Stimulated activated CD4-positive, alpha-beta T cell treated with anti-CD3 and anti-CD28 coated beads, Interleukin-15, amount 100 ng/mL, for 1 hour (primary cell): ENCODE measurements at places on chromosomes 2 and 18.

- no peak for DNase-seq
Measured at GRCh38 chr2:6650311-6650710, 215.4 kb downstream of the CMPK2 start.

DNA sequence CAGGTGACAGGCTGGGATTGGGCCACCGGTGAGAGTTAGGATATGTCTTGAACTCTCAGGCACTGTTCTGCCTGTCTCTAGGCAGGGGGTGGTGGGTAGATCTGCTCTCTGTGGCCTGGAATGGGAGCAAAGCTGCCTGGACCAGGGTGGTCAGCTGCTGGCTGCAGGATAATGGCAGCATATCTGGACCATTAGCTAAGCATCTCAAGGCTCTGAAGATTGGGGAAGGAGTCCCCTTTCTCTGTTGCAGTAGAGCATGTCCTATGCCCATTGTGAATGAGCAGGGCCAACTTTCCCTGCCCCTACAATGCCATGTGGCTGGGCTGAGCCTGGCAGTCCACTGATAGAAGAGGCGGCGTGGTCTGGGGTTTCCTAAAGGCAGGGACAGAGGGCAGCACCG lies 34.6 kb downstream of the LOXHD1 start:
- no peak for DNase-seq

- no peak for DNase-seq
Measured at GRCh38 chr2:146927080-146927711, 917.6 kb upstream of the ACVR2A start.

DNA sequence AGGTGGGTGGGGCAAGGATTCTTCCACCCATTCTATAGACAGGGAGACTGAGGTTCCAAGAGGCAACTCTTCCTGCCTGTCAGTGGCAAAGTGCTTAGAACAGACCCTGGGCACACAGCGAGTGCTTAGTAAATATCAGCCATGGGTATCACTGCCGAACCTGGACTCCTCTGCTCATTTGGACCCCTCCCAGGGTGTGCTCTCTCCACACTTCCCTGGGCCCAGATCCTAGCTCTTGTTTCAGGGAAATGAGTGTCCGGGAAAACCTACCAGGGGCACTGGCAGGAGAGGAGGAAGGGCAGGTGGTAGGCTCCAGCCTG lies 136.3 kb downstream of the CYP26B1 start:
- DNase-seq: no peak

- DNase-seq: no peak
Measured at GRCh38 chr18:23484561-23485182, 18.6 kb upstream of the RMC1 start.

GRCh38 chr2:223721746-223722145 lies 115.6 kb downstream of the AP1S3 start:
- no peak for DNase-seq

DNA sequence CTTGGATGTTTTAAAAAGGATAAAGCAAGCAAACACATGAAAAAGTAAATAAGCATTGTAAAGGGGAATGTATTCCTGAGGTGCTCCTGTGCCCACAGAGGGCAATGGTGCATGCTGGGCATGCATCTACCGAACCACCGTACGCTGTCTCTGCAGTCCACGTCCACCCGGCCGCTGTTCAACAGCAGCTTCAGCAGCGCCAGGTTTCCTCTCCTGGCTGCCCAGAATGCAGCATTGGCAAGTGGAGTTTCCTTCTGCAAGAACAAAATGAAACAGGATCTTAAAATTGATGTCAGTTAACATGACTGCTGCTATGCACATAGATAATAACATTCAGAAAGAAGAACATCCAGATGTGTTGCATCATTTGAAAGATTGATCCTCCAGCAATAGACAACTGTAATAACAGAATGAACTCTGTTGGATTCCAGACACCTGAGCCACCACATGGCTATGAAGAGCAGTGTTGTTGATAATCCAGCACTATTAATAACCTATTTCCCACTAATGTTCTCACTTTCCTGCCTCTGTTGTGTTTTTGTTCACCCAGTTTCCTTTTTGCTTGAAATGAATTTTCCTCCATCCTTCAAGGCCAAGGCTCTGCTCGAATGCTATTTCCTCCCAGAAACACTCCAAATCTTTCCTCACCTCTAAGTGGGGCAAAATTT lies 13.6 kb downstream of the ANKRD29 start:
- no peak for DNase-seq

DNA sequence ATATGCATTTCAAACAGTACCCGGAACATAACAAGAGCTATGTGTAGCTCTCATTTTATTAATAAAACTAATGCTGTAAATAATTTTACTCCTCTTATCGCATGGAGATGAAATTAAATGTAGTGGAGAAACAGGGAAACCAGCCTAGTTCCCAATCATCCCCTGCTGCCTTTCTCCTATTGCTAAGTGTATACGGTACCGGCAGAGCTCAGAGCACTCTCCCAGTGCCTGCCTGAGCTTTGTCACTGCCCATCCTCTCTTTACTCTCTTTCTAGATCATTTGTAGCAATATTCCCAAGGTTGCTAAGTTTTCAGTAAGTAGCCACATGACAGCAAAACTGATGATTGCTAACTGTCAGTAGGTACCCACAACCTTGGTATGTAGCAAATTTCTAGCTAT lies 85.5 kb upstream of the ZSWIM2 start:
- no peak for DNase-seq

- DNase-seq: no peak
Measured at GRCh38 chr2:122583159-122583917, 827.9 kb downstream of the TSN start.

GRCh38 chr18:40576507-40577115 lies 1378.4 kb upstream of the PIK3C3 start:
- no peak for DNase-seq

- DNase-seq: no peak
Measured at GRCh38 chr2:170202437-170202836, 24.5 kb downstream of the MYO3B start.

DNA sequence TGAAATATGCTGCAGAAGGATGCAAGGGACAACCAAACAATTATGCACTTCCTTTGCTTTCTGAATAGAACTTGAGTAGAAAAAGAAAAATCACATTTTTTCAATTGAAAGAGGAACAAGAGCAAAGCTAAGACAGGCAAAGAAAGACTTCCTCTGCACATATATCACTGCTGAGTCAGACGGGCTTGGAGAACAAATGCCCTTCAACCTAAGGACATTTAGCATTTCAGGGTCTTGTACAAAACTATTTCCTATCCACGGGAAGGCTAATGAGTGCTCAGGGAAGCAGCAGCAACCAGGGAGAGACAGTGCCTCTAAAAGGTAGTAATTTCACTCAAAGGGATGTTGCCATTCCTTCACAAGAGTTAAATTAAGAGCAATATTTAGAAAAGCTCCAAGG lies 570.0 kb upstream of the GCFC2 start:
- no peak for DNase-seq

GRCh38 chr2:140451324-140451723 lies 1671.1 kb upstream of the NXPH2 start:
- no peak for DNase-seq

GRCh38 chr2:9946076-9946475 lies 5.4 kb upstream of the GRHL1 start:
- no peak for DNase-seq

GRCh38 chr2:188292348-188293239 lies 920 bp downstream of the GULP1 start:
- no peak for DNase-seq

DNA sequence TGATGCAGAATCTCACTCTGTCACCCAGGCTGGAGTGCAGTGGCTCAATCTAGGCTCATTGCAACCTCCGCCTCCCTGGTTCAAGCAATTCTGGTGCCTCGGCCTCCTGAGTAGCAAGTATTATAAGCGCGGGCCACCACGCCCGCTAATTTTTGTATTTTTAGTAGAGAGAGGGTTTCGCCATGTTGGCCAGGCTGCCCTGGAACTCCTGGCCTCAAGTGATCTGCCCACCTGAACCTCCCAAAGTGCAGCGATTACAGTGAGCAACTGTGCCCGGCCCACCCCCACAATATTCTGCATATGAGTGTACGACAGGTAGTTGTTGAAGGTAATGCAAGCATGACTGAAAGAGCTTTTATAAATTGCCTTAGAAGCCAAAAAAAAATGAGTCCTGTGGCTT lies 1.2 kb downstream of the WDR75 start:
- DNase-seq: no peak

- DNase-seq: no peak
Measured at GRCh38 chr2:44731505-44731904, 210.0 kb upstream of the SIX3 start.

- DNase-seq: no peak
Measured at GRCh38 chr2:216792222-216793021, 67.4 kb downstream of the TNP1 start.

GRCh38 chr2:47336259-47337238 lies 66.4 kb upstream of the MSH2 start:
- DNase-seq: no peak

DNA sequence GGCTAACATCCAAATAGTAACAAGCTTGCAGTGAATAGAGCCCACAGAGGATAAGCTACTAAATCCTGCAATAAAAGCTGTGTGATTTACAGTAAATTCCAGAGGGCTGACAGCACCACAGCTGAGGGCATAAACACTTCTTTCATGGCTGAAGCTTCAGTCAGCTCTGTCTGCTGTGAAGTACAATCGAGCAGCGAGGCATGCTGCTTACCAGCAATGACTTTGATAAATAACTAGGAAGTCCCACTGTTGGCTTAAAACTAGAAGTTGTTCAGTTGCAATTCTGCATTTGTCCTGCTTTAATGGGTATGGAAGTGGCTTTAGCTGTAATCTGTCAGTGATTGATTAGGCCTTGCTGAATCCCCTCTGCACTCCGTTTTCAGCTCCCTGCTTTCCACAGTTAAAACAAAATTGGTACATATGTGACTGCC lies 65.2 kb upstream of the FIGN start:
- DNase-seq: no peak

DNA sequence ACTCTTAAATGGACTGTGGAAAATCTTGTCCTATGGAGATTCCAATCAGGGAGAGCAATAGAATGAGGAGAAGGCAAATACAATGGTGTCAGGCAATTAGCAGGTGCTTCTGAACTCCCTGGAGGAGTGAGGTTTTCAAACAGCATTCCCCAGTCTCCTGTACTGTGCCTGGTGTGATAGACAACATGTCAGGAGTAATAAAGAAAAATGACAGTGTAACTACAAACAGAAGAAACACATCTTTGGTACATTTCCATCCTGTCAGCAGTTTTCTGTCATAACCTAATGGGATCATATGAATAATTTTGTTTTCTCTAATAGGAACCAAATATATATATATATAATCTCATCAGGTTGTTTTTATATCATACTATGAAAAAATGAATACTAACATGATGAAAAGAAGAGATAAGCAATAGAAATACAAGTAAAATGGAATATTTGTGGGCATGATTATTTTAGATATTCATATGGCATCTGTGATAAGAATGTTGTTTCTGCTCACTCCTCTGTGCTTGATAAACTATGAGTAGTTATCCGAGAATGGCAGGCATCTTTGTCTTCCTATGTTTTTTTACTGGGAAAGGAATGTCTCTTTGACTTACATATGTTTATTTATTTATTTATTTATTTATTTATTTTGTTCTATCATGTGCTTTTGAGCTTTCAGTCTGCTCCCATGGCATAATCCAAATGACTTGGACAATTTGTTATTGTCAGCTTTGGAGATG lies 441.7 kb downstream of the TXNL1 start:
- DNase-seq: no peak

DNA sequence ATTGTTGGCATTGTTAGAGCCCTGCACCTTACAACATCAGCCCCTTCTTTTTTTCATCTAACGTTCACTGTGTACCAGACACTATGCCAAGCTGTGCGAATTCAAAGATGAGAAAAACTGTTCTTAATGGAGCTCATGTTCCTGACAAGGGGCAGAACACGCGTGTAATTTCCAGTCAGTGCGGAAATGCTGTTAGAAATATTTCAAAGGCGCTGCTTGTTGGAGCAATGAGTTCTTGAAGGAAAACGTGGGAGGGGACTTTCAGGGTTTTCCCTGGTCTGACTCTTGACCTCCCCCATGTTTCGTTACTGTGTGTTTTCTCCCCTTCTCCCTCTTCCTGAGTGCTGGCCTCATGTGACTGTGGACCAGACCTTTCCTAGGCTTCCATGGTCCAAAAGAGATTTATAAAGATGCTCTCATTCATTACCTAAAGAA lies 1.5 kb downstream of the MTHFD2 start:
- DNase-seq: no peak

DNA sequence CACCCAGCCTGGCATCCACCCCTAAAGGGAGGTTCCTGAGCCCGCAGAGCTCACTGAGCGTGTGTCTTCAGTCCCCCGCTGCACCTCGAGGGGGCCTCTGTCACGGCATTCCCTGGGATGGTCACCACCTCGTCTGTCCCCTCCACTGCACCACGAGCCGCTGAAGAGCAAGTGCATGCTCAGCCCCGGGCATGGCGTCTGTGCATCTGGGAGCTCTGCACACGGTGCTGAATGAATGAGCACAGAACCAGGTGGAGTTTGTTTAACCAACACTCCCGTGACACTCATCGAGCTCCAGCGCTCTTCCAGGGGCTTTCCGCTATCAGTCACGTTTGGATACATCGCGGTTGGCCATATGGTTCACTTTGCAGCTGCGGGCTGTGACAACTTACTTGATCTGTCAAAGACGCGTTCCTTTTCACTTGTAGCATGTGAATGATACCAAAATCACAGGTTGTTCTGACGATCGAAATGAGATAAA lies 9.2 kb downstream of the ALLC start:
- DNase-seq: no peak

DNA sequence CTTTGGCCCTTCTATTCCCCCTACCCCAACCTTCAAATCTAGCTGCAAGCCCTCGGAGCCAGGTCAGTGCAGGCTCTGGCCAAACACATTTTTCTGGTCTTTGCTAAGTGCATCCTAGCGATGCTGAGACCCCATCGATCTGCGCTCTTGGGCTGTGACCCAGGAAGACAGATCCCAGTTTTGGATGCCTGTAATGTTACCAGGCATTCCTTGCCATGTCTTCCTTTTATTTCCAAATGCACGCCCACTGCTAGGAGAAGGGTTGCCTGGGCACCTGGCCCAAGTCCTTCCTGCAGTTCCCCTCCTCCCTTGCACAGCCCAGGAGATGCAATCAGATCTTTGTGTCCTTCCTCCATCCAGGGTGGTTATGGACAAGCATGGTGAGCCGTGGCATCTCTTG lies 124.6 kb downstream of the TPGS2 start:
- no peak for DNase-seq

DNA sequence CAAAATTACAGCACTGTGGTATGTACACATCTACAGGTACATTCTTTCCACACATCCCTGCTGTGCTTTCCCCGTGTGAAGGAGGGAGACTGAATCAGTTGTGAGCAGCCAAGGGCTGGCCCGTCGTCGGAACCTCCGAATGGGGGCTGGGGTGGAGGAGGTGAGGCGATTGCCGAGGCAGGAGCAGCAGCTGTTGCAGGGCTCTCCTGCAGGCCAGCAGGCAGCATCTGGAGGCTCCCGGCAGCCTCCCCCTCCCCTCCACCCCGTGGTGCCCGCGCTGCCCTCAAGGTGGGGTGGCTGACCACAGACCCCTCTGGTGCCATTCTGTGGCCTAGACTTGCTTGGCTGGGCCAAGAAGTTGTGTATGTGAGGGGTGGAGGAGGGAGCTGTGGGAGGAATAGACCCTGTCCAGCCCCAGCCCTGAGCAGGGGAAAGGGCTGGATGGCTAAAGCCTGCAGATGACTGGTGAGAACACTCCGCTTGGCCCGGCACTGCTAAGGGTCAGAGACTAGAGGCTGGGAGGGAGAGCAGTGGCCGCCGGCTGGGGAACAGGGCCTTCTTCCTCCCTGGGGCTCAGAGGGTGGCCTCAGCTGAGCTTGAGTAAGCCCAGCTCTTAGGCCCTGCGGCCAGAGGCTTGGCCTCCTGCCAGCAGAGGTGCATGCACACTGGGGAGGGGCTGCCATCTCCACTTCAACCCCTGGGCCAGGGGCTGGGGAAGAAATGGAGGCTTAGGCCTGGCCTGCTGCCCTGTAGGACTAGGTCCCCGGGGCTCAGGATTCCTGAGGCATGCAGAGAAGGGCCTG lies 7.6 kb downstream of the STAMBP start:
- DNase-seq: no peak
